ENCODE measurements at places on chromosomes 4 and X.

- DNase-seq, result no peak
Observed at GRCh38 chr4:175412161-175412560, 399.9 kb downstream of the GPM6A start.

DNA sequence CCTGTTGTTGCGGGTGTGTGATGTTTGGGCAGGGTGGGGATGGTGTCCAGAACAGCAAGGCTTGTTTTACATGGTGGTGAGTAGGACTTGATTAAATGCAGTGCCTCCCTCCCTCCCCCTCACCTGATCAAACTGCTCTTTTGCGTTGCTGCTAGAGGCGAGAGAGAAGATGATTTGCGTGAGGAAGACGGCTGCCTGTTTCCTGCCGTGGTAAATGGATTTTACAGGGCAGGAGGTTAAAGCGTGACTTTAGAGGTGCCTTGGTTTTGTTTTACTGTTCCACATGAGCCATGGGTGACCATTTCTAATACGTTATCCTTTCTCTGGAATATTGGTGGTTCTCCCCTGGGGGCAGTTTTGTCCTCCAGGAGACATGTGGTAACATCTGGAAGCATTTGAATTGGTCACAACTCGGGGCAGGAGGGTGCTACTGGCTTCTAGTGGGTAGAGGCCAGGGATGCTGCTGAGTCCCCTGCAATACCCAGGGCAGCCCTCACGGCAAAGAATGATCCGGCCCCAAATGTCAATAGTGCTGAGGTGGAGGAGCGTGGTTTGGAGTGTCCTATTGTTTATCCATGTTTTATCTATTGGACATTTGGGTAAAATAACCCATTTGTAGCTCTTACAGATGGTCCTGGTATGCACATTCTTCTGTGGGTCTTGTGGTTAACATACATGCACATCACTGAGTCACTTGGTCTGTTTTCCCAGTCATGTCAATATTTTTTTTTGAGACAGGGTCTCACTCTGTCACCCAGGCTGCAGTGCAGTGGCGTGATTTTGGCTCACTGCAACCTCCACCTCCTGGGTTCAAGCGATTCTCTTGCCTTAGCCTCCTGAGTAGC is 73.7 kb downstream of the SHROOM2 start:
- DNase-seq, result no peak

DNA sequence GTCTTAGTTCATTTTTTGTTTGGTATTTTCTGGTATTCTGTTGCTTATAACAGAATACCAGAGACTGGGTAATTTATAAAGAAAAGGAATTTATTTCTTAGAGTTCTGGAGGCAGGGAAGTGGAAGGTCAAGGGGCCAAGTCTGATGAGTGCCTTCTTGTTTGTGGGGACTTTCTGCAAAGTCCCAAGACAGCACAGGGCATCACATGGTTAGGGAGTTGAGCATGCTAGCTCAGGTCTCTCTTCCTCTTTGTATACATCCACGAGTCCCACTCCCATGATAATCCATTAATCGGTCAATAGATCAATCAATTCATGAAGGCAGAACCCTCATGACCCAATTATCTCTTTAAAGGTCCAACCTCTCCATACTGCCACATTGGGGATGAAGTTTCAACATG is 31.1 kb downstream of the IL13RA1 start:
- DNase-seq, result no peak

DNA sequence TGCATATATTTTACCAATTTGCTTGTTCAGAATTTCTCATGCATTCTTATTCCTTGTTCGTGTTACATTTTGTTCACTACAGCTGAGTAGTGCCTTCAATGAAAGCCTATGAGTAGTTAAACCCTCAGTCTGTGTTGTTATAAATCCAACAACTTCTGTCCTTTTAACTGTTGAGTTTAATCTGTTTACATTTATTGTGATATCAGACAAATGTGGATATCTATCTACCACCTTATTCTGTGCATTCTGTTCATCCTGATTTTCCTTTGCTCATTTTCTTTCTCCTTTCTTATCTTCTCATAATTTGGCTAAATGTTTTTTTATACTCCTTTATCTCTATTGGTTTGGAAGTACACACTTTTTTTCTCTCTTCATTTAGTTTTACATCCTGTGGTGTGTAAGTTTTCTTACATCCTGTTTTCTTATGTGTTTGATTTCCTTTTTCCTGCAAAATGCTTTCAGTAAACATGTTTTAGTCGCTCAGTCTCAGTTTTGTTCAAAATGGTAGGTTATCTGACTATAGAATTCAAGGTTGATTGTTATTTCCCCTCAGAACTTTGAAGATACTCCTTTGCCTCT is 54.2 kb downstream of the CASP6 start:
- DNase-seq, result no peak
